ENCODE measurements at places on chromosomes 4 and X.
A peak's percentile ranks its signal among the peaks of the same experiment; 100 is the strongest.

DNA sequence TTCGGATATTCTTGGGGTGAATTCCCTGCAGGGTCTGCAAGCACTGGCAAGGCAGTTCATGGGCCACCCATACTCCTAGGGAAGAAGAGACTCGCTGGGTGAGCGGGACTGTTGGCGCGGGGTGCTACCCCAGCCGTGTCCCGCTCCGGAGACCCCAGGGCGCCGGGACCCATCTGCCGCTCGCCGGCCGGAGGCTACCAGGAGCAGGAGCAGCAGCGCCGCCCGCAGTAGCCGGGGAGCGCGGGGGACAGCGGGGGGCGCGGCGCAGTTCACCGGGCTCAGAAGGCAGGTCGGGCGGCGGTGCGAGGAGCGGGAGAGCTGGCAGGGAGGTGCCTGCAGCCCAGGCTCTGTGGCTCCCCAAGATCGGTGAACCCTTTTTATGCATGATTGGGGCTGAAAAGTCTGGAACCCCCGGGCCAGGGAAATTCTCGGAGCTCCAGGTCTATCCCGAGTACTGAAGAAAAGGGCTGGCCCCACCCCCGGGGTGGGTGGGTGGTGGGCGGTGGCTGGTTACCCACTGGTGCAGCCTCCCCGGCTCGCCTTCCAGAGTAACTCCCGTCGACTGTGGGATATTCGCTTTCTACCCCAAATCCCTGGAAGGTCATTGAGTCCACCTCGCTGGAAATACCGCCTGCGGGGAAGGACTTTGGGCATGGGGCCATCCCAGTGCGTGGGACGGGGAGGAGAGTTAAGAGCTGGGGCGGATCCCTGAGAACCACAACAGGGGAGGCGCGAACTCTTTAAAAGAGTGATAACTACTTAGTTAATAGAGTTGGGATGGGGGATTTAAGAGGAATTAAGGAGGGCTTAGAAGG, 37.6 kb downstream of the PF4 start:
- no peak for DNase-seq

DNA sequence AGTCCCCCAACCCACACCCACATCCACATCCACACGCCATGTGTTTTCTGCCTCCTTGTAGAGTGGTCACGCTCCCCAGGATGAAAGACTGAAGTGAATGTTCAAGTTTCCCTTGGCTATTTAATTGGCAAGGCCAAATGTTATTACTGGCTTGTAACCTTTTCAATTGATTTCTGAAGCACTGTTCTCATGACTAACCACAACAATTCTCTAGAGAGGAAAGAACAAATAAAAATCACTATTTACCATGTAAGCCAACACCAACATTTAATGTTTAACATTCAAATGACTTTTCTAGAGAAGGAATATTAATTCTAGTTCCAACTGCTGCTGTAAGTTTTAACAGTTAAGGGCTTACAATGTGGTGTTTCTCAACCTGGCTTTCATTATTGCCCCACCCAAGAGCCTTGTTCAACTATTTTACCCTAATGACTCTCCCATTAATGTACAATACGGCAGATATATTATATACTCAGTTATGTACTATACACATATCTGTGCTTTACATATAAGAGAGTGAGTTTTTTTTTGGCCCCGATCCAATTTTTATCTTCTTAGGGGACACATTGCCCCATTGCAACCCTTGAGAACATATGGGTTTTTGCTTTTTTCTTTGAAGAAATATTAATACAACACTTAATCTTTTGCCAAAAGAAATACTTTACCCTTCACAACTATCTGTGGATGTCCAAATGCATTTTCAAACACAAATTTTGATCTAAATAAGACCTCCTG, 46.5 kb downstream of the RELL1 start:
- no peak for DNase-seq

GRCh38 chr4:147244786-147245185, 236.1 kb upstream of the EDNRA start:
- no peak for DNase-seq

DNA sequence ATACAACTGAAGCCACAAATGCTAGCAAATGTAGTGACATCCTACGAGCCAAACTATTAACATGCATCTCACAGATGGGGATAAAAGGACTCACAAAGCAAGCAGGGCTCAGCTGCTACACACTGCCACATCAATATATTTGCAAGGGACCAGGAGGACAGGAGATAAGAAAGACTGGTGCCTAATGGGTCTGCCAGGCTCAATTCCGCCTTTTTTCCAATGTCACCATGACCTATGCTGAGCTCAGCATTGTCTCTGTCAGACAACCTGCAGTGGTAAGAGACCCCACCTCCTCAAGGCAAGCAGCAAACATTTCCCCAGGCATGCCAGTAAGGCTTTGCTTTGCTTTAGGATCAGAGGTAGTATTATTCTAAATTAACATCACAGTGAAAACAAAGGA, 435 bp downstream of the DCX start:
- DNase-seq, result no peak

DNA sequence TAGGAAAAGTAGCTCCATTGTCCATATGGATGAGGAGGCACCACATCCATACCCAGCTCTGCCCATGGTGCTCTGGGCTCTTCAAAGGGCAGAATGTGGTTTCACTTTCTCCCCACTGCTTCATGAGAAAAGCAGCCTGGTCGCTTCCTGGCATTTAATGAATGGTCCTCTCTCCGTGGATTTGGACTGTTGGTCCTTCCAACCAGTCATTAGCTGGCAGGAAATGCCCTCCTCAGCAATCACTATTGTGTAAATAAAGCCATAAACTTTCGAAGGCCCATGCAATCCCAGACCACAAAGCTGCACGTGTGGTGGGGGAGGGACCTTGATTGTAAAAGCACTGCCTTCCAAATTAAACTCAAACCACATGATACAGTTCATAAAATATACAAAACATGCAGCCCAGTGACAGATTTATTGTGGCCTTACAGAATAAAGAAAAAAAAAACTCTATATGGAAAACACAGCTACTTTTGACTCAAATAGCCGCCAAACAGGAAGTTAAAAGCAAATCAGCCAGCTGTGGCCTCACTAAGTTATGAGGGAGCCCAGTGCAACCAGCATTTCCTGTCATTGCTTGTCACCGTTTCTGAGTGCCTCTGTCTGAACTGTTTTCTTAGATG, 8.1 kb downstream of the MBNL3 start:
- DNase-seq, result no peak

DNA sequence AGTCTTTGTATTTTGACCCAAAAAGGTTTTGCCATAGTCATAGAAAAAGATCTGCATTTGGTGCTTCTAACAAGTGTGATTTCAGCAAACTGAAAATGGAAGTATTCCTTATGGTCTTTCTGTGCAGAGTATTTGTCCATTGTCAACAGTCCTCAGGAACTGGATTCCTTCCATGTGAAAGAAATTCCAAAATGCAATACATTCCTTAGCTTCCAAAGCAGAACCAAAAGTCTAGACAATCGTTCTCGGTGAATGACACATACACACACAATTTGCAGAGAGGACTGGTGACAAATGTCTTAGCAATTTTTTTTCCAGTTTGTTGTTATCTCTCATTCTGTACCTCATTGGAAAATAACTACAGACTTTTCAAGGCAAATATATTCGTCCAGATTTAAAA, 562.2 kb upstream of the SLIT2 start:
- peak; percentile 53 for DNase-seq

GRCh38 chr4:99028187-99028586, 32.7 kb downstream of the METAP1 start:
- DNase-seq, result no peak

DNA sequence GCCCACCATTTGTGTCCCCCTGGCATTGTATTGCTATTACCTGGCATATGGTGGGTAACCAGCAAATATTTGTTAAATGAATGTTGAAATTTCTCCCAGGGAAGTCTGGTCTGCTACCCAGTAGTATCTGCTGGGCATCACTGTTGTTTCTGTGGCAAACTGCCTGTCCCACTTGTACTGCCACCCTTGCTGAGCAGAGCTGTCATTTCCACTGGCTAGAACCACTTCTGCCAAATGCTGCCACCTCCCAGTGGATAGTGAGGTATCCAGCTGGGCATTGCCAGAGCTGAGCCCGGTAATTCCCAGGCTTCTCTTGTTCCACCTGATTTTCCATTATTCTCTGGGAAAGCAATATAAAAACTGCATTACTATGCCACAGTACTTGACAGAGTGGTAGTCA, 186.7 kb upstream of the NOCT start:
- DNase-seq, result no peak

DNA sequence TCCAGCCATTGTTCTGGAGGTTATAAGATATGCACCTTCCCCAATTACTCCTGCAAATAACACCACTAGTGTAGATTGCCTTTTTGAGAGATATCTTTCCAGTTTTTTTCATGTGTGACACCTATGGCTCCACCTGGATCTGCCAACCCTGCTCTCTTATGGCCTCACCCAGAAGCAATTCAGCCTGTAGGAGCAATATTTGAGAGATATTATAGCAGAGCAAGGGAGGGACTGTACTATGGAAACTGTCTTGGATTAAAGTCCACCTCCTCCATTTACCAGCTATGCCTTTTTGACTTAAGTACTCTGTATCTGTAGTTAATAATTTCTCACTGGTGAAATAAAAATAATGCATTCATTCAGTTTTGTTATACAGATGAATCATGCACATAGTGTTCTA, 803.5 kb downstream of the NLGN4X start:
- DNase-seq, result no peak

DNA sequence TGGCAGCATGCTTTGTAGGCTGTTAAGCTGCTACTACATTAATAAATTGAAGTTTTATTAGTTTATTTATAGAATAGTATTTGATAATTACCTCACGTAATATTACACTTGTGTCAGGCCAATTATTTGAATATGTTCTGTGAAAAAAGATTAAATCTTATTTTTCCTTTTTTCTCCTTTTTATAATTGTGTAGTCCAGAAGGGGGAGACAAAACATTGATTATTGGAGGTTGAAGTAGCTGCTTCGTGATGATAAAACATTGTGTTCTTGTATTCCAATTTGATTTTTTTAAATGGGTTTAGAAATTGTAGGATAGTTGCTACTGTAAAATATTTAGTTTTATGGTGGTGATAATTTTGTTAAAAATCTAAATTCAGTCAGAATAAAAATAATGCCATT, 85.7 kb downstream of the DIAPH2 start:
- DNase-seq, result no peak

GRCh38 chrX:10054396-10054795, 87.2 kb downstream of the CLDN34 start:
- DNase-seq, result no peak

DNA sequence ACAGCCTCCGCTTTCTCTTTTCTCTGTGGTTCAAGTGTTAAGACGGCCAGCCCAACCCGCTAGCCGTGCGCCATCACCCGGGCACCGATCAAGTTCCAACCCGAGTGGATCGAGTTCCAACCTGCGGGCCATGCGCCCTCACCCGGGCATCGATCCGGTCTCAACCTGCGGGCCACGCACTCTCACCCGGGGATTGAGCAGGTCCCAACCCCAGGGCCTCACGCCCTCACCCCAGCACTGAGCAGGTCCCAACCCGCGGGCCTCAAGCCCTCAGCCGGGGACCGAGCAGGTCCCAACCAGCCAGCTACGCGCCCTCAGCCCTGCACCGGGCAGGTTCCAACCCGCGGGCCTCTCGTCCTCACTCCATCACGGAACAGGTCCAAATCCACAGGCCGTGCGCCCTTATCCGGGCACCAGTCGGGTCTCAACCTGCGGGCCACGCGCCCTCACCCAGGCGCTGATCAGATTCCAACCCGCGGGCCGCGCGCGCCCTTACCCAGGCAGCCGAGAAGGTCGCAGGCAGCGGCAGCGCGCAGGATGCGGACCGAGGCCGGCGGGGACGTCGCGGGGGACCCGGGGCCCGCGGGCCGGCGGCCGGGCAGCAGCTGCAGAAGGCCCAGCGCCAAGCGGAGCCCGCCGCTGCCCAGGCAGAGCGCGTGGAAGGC, 443 bp downstream of the GPR143 start:
- no peak for DNase-seq

DNA sequence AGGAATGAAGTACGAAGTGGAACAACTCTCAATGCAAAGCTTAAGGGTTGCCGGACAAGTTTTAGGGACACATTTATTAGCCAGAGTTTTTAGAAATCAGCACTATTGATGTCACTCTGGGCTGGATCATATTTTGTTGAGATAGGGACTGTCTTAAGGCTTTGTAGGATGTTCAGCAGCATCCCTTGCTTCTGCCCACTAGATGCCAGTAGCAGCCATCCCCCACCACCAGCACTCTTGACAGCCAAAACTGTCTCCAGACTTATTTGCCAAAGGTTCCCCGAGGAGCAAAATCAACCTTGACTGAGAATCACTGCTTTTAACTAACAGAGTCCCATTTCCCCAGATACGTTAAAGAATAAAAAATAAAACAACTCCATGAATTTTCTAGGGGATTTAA, 1497.3 kb downstream of the STIM2 start:
- no peak for DNase-seq

DNA sequence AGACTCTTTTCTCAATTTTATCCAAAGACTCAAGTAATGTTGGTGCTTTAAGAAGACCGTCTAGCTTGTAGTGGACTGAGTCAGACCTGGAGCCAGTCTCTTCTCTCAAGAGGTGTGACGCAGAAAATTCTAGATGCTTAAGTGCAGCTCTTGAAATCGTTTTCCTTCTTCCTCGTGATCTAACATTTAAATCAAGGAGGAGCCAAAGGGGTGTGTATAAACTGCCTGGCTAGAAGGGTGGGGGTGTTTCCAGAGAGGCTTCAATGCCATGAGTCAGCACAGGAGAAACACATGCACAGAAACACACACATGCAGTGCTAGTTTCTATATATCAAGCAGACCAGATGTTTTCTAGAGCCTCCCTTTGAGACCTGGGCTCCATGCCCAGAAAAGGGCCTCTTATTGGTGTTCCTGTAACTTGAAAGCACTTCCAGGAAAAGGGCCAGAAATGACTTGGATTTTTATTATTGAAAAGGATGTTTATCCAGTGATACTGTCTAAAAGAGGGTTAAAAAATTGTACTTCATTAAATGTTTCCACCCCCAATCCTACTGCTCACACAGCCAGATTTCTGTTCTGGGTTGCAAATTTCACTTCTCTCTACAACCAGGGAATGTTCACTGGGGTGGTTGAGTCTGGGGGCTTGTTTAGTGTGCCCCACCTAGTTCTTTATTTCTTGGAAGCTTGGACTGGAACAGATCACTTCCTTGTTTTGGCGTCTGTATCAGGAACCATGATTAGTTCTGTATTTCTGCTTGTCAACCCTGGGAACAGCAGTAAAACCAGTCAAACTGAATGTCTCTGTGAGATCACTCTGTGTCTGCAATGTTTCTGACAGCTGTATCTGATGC, at the start of gene CLIC2:
Gene CLIC2 (minus strand): TSS at position 129 of the 851 bp plus-strand sequence. CDS start 187 bp downstream, outside the sequence.
- peak; percentile 0 for DNase-seq

GRCh38 chr4:124135409-124135813, 577.1 kb downstream of the ANKRD50 start:
- no peak for DNase-seq

GRCh38 chr4:75564023-75564422, 8.2 kb downstream of the ODAPH start:
- no peak for DNase-seq

- DNase-seq, result no peak
These were observed 32.8 kb upstream of the REST start for GRCh38 chr4:56874923-56875322.

GRCh38 chr4:142846729-142847596, 862 bp upstream of the INPP4B start:
- no peak for DNase-seq

DNA sequence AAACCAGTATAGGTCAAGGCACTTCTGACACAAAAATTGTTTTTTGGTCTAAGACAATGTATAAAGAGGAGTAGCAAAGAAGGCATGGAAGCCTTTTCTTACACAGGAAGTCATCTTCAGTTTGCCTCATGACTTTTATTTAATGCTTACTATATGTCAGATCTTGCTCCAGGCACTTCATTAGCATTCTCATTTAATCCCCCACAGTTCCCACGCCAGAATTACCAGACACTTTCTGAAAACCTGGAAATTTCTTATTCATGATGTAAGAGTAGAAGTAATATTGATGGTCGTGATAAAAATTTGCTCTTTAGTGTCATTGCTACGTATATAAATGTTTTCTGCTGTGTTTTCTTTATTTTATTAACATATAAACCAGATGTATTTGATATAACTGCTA, 39.2 kb downstream of the ARHGEF38 start:
- no peak for DNase-seq

All from amniotic stem cell (primary cell).